Activated CD8-positive, alpha-beta memory T cell treated with anti-CD3 and anti-CD28 coated beads, Interleukin-2, amount 50 U/mL, for 48 hours (primary cell): ENCODE measurements at places on chromosomes 7 and 10.
A peak's percentile ranks its signal among the peaks of the same experiment; 100 is the strongest.

DNA sequence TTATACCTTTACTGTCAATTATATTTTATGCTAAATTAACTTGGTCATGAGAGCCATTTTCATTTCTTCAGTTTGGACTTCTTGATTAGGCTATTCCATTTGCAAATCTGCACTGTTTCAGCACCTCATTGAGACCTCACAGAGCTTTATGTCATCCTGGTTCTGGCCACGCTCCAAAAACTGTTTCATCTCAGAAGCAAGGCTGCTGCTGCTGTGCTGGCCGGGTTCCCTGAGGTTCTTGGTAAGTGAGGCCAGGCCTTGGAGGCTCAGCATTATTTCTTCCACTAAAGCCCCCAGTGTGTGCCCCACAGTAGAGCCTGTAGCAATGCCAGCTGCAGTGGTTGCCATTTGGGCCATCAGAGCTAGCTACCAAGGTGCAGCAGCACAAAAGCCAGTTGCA is 7.8 kb upstream of the ZNF485 start:
- no peak for DNase-seq

DNA sequence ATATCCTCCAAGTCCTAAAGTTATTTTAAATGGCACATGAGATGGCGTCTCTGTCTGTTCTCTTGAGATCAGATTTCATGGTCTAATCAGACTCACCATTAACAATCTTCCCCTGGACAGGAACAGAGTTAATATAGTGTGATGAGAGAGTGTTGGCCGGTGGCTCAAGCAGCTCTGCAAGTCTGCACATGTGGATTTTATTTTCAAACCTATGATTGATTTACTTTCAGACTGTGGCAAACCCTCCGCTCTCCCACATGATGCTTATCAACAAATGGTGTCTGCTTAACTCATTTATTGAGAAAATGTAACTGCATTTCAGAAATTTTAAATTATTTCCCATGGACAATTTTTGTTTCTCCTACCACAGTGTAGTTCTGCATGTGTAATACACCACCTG is 46.5 kb upstream of the HGF start:
- DNase-seq = no peak

- DNase-seq = no peak
Measured at GRCh38 chr7:30420662-30421061, 57.9 kb downstream of the NOD1 start.

- DNase-seq = no peak
Measured at GRCh38 chr10:77036993-77037734, 600.4 kb downstream of the KCNMA1 start.

- no peak for DNase-seq
Measured at GRCh38 chr7:73839743-73840714, 2.3 kb downstream of the METTL27 start.

DNA sequence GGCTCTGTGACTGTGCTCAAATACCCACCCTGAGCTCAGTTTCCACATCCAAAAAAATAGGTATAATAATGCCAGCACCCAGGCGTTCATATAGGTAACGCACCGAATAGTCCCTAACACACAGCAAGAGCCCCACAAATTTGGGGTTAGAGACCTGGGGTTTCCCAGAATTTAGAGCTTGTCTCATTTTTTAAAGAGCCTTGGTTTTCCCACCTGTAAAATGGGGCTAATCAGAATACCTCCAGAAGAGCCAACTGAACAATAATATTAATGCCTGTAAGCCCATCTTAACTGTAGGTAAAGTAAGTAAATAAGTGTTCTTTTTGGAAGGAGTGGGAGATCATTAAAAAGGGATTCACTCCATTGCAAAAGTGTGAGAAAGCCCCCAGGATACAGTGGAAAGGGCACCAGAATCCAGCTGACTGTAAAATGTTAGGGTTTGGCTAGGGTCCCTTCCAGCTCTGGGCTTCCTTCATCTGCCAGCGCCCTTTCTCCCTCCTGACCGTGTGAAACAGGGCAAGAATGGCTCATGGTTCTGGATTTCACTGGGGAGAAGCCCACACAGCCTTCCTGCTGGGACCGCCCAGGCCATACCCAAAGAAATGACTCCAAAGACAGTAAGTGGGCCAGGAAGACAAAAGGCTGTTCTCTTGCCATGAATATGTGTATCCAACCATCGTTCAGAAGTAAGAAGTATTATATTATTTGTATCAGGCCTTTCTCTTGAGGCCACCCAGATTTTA is 2.1 kb downstream of the MTURN start:
- no peak for DNase-seq

GRCh38 chr10:55220975-55221374 is 419.9 kb upstream of the PCDH15 start:
- no peak for DNase-seq

GRCh38 chr10:14573666-14574261 is 200.9 kb downstream of the FAM107B start:
- DNase-seq = no peak

GRCh38 chr10:2927958-2928840 is 139.1 kb upstream of the PFKP start:
- peak; percentile 90 for DNase-seq

GRCh38 chr10:127933271-127933670 is 26.4 kb downstream of the PTPRE start:
- no peak for DNase-seq

GRCh38 chr10:62302760-62303159 is 34.1 kb upstream of the RTKN2 start:
- no peak for DNase-seq

DNA sequence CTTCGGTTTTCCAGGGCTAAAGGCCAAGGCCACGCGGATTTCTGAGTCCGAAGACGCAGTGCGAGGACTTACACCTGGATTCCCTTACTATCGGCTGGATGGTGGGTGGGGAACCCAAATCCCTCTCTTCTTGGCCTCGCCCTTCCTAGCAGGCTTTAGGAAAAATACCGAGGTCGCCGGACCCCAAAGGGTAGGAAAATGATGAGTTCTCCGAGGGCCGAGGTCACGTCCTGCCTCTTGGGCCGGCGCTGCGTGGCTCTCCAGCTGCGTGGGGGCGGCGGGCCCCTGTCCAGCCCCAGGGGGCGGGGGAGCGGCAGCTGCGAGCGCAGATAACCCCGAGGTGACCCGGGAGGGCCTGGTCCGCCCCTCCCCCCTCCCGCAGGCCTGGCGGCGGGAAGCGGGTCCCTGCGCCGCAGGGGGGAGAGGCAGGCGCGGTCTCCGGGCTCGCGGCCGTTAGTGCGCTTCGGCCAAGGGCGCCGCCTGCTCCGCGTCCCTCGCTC is 805 bp upstream of the HMX3 start:
- no peak for DNase-seq

DNA sequence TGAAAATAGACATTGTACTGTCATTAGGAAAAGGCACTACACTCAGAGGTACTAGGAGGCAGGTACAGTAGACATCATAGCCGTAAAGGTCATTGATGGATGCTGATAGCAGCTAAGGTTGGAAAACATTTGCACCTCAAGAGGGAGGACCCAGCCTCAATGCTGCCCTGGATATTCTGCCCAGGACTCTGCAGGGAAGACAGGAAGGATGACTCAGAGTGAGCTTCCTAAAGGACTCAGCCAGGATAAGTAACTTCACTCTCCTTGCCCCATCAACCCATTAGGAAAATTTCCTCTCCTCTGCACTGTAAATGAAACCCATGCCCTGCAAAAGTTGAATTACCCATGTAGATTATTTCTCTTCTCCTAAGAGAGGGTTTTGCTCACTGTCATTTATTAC is 617.9 kb upstream of the MKI67 start:
- DNase-seq = no peak

- DNase-seq = no peak
Measured at GRCh38 chr7:152202056-152202455, 176.6 kb downstream of the GALNT11 start.

- no peak for DNase-seq
Measured at GRCh38 chr10:8456386-8456785, 401.9 kb downstream of the GATA3 start.

GRCh38 chr10:91124016-91124415 is 96.4 kb upstream of the PCGF5 start:
- DNase-seq = no peak

- no peak for DNase-seq
Measured at GRCh38 chr10:109037978-109038377, 885.3 kb downstream of the XPNPEP1 start.

- DNase-seq = no peak
Measured at GRCh38 chr10:85864868-85865526, 501.6 kb downstream of the GRID1 start.

DNA sequence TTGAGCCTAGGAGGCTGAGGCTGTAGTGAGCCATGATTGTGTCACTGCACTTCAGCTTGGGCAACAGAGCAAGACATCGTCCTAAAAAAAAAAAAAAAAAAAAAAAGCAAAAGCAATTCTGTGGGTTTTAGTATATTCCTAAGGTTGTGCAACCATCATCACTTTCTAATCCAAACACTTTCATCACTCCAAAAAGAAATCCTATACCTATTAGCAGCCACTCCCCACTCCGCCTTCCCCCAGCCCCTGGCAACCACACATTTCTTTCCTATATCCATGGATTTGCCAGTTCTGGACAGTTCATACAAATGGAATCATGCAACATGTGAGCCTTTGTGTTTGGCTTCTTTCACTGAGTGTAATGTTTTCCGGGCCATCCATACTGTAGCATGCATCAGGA is 20.4 kb downstream of the ZAN start:
- no peak for DNase-seq

DNA sequence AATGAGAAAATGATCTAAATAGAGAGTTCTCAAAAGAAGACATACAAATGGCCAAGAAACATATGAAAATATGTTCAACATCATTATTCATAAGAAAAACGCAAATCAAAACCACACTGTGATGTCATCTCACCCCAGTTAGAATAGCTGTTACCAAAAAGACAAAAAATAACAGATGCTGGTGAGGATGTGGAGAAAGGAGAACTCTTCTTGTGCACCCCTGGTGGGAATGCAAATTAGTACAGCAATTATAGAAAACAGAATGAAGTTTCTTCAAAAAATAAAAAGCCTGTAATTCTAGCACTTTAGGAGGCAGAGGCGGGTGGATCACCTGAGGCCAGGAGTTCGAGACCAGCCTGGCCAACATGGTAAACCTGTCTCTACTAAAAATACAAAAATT is 199.3 kb downstream of the PARD3 start:
- no peak for DNase-seq

GRCh38 chr7:102008535-102009262 is 191.3 kb downstream of the CUX1 start:
- no peak for DNase-seq

DNA sequence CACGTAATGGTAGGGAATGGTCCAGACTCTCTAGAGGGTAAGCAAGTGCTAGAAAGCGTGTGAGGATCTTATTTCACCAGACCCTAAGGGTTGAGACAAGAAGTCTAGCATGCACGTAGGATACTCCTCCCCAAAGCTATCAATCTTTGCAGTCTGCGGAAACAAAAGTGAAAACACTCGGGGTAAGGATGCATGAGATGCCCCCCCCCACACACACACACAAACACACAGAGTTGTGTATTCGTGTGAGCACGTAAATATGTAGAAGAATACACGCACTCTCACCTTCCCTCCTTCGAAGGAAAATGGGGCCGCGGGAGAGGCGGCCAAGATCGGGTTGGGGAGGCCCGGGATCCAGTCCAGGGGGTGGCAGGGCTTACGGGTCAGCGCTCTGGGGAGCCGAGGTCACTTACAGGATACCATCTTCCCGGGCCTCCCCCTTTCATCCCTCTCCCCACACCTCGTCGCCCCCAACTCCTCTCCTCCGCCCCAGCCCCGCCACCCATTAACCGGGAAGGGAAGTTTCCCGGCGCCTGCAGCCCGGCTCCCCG is 455 bp downstream of the CUL2 start:
- peak; percentile 53 for DNase-seq

GRCh38 chr10:47262606-47263533 is 37.1 kb upstream of the GDF10 start:
- no peak for DNase-seq

DNA sequence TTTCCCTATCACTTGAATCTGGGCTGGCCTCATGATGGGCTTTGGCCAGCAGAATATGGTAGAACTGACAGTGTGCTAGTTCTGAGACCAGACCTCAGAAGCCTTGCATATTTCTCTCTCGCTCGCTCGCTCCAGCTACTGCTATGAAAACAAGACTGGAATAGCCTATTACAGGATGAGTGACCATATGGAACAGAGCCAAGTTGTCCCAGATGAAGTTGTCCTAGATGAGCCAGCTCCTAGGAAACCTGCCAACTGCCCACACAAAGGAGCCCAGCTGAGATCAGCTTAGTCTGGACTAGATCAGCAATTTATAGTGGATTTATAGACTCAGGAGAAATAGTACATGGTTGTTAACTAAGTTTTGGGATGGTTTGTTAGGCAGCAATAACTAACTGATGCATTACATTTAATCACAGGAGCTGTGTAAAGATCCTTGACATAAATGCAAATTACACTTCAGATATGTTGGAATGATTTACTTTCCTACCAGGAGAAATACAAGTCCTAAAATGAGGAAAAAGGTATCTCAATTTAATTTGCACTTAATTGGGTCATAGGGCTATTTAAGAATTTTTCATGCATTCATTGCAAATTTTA is 6.8 kb upstream of the HECW1 start:
- DNase-seq = no peak

- no peak for DNase-seq
Measured at GRCh38 chr10:73099141-73099540, 2.5 kb upstream of the P4HA1 start.

DNA sequence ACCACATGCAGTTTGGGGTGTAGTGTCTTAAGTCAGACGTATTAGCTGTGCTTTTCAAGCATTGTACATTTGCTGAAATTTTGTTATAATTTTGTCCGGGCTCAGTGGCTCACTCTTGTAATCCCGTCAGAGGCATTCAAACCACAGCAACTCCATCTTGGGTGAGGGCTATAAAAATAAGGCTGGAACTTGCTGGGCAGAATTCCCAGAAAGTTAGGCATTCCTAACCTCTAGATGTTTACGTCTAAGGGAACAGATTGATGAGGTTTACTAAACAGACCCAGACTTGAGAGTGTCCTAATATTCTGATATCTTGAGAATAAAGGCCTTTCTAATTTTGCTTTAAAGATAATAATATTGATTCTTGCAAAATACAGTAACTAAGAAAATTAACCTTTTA is 957.8 kb downstream of the NXPH1 start:
- no peak for DNase-seq

DNA sequence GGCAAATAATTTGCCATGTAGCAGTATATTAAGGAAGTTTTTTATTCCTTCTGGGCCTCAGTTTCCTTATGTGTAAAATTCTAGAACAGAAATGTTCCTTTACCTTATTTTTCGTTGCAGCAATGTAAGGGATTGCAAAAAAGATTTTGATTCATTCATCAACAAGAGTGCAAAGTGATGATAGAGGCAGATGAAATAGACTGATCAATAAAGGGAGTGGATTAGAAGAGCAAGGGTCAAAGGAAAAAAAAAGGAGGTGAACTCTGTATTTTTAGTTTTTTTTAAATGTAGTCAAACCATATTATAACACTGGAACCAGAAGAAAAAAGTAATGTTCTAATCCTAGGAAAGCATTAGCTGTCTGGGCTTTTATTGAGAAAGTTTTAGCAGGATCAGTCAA is 14.7 kb downstream of the TPST1 start:
- no peak for DNase-seq

DNA sequence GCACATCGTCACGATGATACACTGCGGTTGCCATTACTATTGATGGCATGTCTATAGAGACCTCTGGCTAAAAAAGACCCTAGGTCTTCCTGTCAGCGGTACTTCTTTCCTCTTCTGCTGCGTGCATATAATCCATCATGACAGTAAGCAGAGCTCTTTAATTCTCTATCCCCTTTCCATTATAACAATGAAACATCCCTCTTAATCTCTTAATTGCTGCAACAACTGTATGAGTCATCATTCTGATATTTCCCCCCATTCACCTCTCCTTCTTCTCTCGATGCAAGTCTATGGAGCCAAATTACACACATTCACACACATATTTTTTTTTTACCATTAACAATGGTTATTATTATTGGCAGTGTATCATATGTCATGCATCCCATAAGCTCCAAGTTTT is 45.2 kb upstream of the AKR1E2 start:
- no peak for DNase-seq
